NCI-H1417 treated with DMSO at 0.1 percent for 48 hours (cell line): ENCODE measurements at places on chromosomes 12 and 14.

DNA sequence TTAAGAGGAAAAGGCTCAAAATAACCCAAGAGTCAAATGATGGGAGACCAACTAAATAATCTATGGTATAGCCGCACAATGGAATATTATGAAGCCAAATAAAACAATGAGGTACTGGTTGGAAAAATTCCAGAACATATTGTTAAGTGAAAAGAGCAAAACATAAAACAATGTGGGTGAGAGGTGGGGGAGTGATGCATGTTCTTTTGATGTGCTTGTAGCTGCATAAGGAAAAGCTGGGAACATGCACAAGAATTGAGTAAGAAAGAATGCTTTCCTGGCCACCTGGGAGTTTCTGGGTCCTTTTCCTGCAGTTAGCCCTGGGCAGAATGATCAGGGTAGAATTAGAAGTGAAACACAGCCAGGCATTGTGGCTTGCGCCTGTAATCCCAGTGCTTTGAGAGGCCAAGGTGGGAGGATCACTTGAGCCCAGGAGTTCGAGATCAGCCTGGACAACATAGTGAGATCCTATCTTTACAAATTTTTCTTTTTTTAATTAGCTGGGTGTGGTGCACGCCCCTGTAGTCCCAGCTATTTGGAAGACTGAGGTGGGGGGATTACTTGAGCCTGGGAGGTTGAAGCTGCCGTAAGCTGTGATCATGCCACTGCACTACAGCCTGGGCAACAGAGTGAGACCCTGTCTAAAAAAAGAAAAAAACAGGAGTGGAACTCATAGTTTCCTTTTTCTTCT is 7.9 kb downstream of the ABCB9 start:
- no peak for DNase-seq

GRCh38 chr14:64623554-64624165 is 73.9 kb downstream of the PPP1R36 start:
- DNase-seq, result no peak

DNA sequence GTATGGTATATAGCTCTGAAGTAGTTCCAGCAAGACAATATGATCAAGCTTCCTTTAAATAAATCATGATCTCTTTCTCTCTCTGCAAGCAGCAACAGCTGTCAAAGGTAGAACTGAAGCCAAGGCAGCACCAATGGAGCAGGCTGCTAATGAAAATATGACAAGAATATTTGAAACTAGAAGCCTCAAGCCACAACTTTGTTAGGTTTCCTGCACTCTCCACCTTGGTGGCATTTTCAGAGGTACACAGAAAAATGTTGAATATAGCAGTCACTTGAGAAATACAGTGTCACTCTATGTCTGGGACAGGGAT is 43.8 kb upstream of the PSMA6 start:
- no peak for DNase-seq

DNA sequence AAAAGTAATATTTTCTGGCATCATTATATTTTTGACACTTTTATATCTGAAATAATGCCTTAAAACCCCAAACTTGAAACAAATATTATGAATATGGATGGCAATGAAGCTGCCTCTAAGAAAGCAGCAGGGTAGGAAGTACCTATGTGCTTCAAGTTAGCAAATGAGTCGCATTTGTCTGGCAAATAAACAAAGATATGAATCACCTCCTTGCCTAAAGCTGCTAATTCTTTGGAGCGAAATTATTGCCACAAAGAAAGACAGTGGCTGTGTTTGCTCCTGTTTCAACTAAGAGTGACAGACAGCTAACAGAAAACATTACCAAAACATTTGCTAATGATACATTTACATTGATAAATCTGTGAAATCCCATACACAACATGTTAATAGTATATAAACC is 854.9 kb downstream of the RPS29 start:
- DNase-seq, result no peak

- no peak for DNase-seq
Measured at GRCh38 chr12:67161322-67161918, 107.7 kb upstream of the CAND1 start.

GRCh38 chr12:66594688-66595087 is 84.2 kb downstream of the GRIP1 start:
- DNase-seq, result no peak

- DNase-seq, result no peak
Measured at GRCh38 chr14:61379639-61380184, 58.3 kb downstream of the PRKCH start.

DNA sequence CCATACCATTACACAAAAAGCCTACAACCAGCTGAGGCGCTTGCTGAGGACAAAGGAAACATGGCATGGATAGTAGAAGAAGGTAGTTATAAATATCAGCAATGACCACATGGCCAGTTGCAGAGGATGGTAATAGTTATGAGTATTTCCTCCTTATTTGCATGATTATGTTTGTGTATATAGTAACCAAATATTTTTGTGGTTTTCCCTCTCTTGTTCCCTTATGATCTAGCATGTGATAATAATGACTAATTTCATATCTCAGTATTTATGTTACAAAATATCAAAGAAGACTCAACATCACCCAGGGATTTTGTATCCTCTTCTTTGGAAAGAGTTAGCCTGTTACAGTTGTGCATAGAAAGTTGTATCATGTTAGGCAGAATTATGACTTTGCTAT is 13.5 kb upstream of the CATSPERB start:
- no peak for DNase-seq

DNA sequence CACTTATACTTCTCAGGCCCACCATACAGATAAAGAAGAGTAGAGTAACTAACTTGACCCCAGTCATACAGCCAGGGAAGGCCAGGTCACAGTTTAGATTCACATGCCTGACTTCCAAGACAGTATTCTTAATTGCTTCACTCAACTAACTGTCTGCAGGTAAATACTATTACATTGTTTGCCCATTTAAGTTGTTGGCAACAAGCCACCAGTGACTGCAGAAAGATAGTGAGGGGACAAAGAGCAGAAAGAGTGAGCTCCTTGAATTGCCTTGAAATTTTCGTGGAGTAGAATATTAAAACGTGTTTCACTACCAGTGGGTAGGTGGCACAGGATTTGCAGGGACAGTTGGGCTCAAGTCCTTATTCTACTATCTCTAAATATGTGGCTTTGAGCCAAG is 146.3 kb upstream of the RMST start:
- no peak for DNase-seq

DNA sequence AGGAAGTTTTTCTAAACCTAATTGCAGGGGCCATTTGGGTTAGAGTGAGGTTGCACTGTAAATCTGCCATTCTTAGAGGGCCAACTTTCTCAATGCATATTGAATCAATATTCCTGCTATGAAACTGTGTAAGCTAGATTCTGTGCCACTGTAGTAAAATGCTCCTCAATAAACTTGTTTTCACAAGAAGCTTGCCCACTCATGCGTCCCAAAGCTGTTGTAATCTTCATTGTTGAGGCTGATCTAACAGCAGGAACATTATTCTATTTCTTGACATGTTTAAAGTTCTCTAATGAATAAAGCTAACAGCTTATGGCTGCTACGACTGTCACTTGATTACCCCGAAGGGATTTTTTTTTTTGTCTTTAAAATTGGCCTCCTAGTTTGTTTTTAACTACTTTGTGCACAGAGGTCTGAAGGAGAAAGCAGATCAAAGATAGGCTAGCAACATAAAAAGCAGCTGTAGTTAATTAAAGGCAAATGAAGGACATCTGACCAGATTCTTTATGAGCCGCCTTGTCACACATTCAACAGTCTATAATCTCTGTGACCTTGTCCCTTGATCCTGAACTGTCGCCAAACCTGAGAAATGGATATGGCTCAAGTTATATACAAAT is 243.7 kb downstream of the PAX9 start:
- DNase-seq, result no peak

DNA sequence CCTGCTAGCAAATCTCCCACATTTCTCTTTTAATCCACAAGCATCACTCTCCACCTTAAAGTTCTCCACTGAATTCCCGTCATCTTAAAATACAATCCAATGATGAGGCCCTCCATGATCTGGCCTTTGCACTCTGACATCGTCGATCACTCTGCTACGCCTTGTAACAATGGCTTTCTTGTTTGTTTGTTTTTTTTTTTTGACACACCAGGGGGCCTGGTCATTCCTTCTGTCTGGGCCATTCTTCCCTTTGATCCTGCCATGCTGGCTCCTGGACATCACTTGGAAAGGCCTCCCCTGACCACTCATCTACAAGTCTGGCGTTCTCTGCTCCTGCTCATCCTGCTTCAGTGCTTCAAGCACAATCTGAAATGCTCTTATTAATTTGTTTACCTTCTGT is 233.5 kb downstream of the PPM1H start:
- no peak for DNase-seq

- DNase-seq, result peak; percentile 48
Measured at GRCh38 chr12:77049767-77050353, 15.5 kb downstream of the E2F7 start.

- no peak for DNase-seq
Measured at GRCh38 chr14:59830338-59830734, 40.2 kb downstream of the RTN1 start.

DNA sequence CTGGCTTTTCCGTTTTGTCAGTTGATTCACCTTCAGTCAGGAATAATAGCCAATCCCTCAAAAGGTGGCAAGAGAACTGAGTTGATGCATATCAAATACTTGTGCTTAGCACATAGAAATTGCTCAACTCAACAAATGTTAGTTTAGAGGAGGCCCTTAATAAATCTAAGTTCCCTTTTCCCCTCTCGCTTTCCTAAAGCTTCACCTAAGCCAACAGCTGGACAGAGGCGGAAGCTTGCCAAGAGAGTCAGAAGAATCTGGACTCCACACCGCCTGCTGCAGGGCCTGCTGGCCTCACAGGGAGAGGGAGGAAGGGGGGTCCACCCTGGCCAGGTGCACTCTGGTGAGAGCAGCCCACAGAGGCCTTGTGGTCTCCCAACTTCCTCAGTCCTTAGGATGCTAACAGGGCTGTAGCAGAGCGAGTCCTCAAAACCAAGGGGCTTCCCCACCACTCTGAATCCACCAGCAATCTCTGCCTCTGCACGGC is 213.1 kb downstream of the CHST11 start:
- DNase-seq, result no peak

- no peak for DNase-seq
Measured at GRCh38 chr14:66137081-66137480, 349.1 kb upstream of the CCDC196 start.

DNA sequence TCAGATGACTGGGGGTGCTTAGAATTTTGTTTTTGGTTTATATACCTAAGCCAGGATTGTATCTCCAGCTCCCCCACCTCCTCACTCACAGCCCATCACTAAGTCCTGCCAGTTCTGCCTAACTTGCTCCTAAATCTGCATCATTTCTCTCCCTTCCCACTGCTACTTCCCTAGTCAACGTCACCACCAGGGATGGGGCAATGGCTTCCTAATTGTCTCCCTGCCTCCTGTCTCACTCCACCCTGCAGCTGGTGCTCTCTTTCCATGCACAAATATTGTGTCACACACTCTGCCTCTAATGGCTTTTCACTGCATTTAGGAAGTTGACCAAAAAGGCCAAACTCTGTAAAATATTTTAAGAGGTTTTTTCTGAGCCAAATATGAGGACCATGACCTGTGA is 11.5 kb downstream of the OAS2 start:
- DNase-seq, result no peak
